ENCODE measurements at places on chromosomes 7 and 10. TPM values are rescaled to one million over a fixed set of nuclear protein-coding genes. Genes with fewer than 3 reads are reported as not detected.

JCAD gene
- total RNA-seq: 48.8 TPM

CTAGE6 gene
- total RNA-seq: not detected

NDUFB2 gene
- total RNA-seq: 29.5 TPM

DNA sequence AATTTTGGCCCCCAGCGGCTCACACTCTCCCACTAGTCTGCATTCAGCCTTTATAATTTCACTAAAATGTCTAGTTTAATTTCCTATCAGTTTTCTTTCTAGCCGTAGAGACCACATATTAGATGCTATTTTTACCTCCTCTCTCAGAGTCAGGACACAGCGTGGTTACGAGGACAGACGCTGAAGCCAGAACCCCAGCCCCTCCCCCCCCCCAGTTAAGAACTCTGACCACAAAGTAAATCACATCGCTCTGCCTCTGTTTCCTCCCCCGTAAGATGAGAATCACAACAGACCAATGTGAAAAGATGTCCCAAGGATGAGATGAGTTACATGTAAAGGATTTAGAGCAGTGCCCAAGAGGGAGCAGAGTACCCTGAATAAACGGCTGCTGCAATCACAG is 11.1 kb upstream of the TARP start:
- H3K27ac ChIP-seq: no peak overlapping the region
- no peaks in the 10 kb centered on the region for H3K36me3 ChIP-seq
- no peak for DNase-seq
- H3K27me3 ChIP-seq: no peaks in the 10 kb centered on the region
- no peak overlapping the region for H3K4me3 ChIP-seq

- no peaks in the 10 kb centered on the region for H3K4me1 ChIP-seq
- DNase-seq: no peak
- no peak overlapping the region for H3K27ac ChIP-seq
- no peak overlapping the region for H3K4me3 ChIP-seq
These were observed 759.4 kb downstream of the CNTNAP2 start for GRCh38 chr7:146875981-146876380.

NUTM2B gene
- not detected for total RNA-seq

GRCh38 chr7:88357781-88358525 is 51.3 kb upstream of the STEAP4 start:
- no peak overlapping the region for H3K27ac ChIP-seq
- H3K4me3 ChIP-seq: no peak overlapping the region
- no peaks in the 10 kb centered on the region for H3K36me3 ChIP-seq
- H3K4me1 ChIP-seq: no peaks in the 10 kb centered on the region
- no peaks in the 10 kb centered on the region for H3K27me3 ChIP-seq

DNA sequence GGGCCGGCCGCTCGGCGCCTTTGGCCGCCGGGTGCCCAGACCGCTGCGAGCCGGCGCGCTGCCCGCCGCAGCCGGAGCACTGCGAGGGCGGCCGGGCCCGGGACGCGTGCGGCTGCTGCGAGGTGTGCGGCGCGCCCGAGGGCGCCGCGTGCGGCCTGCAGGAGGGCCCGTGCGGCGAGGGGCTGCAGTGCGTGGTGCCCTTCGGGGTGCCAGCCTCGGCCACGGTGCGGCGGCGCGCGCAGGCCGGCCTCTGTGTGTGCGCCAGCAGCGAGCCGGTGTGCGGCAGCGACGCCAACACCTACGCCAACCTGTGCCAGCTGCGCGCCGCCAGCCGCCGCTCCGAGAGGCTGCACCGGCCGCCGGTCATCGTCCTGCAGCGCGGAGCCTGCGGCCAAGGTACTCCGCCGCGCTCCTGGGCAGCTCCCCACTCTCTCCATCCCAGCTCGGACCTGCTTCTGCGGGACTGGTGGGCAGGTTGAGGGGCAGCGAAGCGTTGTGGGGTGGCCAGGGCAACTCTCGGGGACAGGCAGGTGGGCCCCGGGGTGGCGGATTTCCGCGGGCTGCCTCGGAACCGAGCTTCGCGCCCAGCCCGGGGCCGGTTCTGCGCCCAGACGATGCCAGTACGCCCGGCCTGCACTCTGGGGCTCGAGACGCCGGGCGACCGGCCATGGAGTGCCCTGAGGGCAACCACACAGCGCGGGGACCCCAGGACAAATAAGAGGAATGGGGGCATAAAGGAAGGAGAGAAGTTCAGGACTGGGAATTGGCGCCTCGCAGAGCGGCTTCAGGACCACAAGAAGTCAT is 578 bp downstream of the HTRA1 start:
- no peak for DNase-seq
- no peaks in the 10 kb centered on the region for H3K4me1 ChIP-seq
- no peaks in the 10 kb centered on the region for H3K36me3 ChIP-seq
- H3K27ac ChIP-seq: peak overlapping the region; percentile 90

DNA sequence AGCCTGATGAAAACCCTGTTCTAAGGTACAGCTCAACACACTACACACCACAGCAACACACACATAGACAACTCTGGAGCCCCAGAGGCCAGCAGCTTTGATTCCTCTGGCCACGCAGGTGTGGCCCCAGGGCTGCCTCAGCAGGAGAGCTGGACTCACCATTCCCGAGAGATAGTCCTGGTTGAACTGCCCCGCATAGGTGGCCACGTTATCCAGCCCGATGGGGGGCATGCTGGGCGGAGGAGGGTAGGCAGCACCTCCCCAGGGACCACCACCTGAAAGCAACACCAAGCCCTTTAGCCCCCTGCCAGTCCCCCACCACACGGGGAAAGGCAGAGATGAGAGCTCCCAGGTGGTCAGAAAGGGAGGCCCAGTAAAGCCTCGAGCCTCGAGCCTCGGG is 34.7 kb downstream of the ANXA11 start:
- peaks cover 5% of the 10 kb centered on the region for H3K4me1 ChIP-seq
- no peak for DNase-seq
- H3K4me3 ChIP-seq: no peak overlapping the region
- no peaks in the 10 kb centered on the region for H3K36me3 ChIP-seq

EEPD1 gene
- 12.3 TPM for total RNA-seq

DNA sequence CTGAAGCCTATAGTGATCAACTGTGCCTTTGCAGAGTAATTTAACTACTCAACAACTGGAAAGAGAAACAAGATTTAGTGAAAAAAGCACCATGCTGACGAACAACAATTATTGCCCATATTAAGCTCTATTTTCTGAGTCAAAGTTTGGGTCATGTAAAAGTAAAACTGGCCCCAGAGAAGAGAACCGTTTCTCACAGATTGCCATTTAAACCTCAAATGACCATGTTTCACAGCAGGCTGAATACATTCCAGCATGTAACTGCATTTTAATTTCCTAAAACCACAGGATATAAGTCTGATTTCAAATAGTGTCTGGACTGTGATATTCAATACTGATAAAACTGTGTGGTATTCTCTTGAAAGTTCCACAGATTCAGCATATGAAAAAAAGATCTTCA is 140.7 kb downstream of the ATE1 start:
- no peak overlapping the region for H3K27ac ChIP-seq
- H3K36me3 ChIP-seq: no peaks in the 10 kb centered on the region
- no peak for DNase-seq
- no peak overlapping the region for H3K4me3 ChIP-seq
